ENCODE measurements at places on chromosomes 16 and 17.

DNA sequence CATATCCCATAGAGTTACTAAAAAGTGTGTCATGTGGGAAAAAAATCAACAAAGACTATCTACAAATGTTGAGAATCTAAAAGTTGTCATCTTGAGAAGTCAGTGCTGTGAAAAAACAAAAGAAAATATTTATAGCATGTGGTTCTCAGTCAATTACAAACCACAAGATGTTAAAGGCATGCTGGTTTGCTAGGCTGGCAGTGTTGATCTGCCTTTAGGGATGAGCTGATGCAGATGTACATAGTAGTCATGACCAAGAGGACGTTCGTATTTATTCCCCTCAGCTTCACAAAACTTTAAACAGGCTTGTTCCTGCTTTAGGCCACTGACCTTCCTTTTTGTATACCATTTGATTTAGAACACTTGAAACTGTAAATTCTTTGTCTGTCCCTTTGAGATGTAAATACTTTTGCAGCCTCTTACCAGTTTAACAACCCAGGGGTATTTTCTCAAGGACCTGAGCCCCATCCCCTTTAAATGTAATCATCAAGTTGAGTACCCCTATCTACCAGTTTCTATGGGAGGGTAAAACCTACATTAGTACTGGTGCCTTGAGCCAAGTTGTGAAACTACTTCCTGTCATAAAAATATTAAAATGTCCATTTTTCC, 446.6 kb downstream of the KCNJ18 start:
- DNase-seq: no peak

GRCh38 chr17:17021194-17021863, 20.9 kb upstream of the MPRIP start:
- DNase-seq: no peak

DNA sequence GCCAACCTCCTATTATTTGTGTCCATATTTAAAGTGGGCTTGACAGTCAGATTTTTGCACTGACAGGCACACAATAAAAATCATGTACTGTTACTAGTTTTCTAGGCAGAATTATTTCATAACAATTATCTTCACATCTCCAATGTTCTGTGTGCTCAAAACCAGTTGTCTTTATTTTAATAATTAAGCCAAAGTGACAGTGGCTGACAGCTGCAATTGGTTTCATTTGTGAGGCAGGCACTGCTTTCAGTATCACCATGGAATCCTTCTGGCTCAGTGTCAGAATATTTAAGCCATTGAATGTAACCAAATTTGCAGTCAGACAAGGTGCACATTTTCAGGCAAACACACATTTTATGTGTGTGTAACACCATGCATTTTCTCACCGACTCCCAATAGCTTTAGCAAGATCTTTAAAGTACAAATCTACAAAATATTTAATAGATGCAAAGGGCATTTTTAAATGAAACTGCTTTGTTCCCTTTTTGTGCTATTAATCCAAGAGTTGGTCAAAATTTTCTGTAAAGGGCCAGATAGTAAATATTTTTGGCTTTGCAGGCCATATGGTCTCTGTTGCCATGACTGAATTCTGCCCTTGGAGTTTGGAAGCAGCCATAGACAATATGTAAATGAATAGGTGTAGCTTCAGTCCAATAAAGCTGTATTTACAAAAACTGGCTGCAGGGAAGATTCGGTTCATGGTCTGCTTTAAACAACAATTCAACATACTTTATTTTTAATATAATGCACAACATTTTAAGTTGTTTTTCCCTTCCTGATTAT, 486.0 kb downstream of the KCNJ2 start:
- peak; percentile 78 for DNase-seq

DNA sequence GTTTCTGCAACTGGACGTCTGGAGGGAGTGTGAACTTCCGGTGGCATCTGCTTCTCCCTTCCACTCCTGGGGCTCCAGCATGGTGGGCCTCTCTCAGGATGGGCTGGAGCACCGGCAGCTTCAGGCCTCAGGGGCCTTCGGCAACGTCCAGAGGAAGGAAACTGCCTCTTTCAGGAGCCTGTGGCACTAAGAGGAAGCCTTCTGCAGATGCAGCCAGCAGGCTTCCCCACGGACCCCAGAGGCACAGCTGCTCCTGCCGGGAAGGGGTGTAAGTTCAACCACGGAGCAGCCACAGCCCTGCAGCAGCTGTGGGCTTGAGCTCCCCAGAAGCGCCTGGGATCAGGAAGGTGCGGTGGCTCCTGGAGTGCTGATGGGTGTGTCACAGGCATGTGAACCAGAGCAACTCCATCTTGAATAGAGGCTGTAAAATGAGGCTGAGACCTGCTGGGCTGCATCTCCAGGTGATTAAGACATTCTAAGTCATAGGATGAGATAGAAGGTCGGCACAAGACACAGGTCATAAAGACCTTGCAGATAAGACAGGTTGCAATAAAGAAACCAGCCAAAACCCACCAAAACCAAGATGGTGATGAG, 50.8 kb upstream of the KLHDC4 start:
- DNase-seq: no peak

GRCh38 chr17:7684851-7685532, 2.3 kb downstream of the TP53 start:
- DNase-seq: no peak

DNA sequence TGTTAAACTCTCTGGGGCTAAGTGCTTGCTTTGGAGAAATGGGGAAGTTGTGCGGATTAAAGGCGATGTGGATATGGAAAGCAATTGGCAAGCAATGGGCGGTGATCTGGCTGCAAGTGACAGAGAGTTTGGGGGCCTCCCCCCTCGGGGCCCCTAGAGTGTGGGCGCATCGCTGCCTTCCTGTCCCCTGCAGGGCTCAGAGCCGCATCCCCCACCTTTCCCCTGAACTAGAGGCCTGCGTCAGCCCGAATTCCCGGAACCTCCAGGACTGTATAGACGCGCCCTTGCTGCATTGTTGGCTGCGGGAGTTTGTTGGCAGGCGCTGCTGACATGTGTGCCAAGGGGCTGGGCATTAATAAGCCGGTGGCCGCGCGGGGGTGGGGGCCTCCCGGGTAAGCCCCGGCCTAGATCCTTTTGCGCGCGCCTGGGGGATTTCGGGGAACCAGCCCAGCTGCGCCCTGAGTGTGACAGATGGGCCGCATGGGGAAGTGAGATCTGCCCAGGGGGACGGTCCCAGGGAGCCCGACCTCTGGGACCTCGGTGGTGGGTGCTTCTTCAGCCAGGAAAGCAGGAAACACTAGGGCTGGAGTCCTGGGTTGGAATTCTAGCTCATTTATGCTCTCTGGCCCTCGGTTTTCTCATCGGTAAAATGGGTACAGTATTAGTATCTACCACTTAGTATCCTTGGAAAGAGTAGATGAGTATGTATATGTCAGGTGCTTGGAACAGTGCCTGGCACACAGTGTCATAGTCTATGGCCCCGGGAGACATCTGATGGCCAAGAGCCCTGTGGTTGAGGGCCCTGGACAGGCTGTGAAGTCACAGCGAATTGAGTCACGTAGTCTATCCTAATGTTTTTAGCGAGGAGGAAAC, 1.0 kb downstream of the EEF2K start:
- DNase-seq: peak; percentile 39

DNA sequence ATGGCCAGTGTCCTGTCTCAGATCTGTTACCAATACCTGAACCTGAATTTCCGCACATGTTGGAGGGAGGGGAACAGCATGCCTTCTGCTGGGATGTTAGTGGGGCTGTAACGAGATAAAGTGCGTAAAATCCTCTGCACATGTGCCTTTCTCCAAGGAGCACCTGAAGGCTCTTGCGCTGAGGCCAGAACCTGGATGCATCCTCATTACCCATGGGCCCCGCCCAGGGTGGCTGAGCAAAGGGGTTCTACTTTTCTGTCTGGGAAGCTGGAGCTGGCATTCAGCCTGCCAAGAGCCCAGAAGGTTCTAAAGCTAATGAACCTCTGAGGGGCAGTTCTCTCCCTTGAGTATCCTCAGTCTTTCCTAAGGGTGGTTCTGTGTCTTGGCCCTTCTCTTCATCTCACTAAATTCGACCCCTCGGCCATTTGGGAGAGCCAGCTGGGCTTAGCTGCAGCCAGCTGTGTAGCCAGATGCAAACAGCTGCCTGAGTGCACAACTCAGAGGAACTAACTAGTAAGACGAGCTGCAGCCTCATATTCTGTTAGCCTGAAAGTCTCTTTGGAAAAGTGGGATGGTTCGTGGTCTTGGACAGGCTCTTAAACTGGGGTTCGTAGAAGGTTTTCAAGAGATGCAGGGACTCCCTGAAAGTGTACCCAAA, 2.5 kb downstream of the ITGA3 start:
- no peak for DNase-seq

- DNase-seq: no peak
Measured at GRCh38 chr17:78915872-78916632, 9.1 kb downstream of the TIMP2 start.

- DNase-seq: no peak
Measured at GRCh38 chr16:11253009-11253994, 2.7 kb downstream of the SOCS1 start.
